Hematopoietic multipotent progenitor cell (in vitro differentiated cells): ENCODE measurements at places on chromosomes 3 and 15. TPM values are rescaled to one million over a fixed set of nuclear protein-coding genes. Genes with fewer than 3 reads are reported as not detected.

Gene CRBN
- 107 TPM for total RNA-seq

Gene GP5
- total RNA-seq: 0.27 TPM

Gene TM6SF1
- total RNA-seq: 2.4 TPM

Gene RETNLB
- not detected for total RNA-seq

Gene EOMES
- under 0.01 TPM for total RNA-seq

Gene SLC38A3
- total RNA-seq: under 0.01 TPM

Gene NME9
- 1.1 TPM for total RNA-seq

Gene ARF4
- total RNA-seq: 23.7 TPM

Gene GOLGA6A
- total RNA-seq: under 0.01 TPM

Gene CYP8B1
- total RNA-seq: not detected

Gene SETD5
- 52.8 TPM for total RNA-seq

DNA sequence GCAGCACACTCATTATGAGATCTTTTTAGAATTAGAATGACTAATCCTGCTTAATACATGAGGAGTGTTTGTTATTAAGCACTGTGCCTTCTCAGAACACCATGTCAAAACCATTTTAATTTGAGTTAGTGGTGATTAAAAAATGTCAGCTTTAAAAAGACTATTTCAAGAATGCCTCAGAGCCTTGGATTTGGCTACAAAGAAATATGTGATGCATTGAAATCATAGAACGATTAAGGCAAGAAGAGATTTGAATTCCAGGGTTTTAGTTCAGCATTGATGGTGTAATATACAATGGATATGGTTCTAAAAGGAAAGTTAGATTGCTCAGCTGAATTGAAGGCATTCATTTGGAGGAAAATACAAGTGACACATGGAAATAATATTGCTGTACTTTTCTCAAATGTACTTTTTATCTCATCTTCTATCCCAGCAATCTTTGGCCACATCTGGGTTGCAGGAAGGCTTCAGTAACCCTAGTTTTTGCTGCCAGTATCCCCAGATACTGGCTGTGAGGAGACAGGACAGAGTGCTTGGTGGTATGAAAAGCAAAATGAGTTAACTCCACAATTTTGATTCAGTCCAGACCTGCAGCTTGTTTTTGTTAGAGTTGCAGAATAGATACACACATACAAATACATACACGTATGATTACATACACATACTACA, 303.8 kb downstream of the CLSTN2 start:
- no peak for DNase-seq

- DNase-seq: no peak
Observed at GRCh38 chr3:162034368-162034767, 537.8 kb downstream of the OTOL1 start.

DNA sequence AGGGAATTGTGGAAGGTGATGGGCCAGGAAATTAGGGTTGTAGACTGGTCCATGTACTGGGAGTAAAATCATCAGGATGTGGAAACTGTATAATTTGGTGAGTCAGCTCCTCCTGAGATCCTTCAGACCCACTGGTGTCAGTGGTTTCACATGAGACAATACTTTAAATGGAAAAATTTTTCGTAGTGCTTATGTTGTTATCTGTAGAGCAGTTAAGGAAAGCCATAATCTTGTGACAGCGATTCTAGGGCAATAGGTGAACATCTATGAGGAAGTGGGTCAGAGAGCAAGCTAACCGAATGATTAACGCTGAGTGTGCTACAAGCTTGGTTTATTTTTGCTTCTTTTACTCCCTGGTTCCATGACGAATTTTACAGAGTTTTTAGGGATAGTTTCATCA, 200.6 kb downstream of the CADM2 start:
- DNase-seq: no peak

DNA sequence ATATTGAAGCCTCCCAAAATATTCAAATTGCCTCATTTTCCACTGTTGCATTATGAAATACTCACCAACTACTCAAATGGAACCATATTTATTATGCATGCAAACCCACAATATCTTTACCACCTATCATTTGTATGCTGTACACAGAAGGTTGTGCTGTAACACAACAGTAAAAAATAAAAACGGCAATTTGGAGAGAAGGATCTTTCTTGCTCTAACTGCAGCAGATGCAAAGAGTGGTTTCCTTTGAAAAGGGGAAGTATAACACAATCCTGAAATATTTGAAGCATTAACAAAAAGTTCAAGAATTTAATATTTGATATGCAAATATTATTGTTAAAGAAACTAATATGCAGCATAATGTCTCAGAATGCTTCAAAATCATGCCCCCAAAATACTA, 244.5 kb upstream of the SUCLG2 start:
- DNase-seq: no peak

DNA sequence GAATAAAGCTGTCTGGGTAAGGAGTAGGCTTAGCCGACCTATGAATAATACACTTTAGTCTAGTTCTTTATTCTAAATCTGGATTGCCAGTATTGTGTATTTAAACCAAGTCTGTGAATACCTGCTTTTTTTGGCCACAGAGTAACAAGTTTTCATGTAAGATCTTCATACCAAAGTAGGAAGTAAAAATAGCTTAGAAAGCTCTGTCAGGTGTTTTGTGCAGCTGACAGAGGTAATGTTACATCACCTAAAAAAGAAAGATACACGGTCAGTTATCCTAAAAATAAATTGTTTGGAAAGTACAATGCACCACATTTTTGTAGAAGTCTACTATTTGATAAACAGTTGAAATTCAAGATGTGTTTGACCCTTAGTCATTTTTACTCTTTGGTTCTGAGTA, 16.5 kb downstream of the CALML4 start:
- no peak for DNase-seq

DNA sequence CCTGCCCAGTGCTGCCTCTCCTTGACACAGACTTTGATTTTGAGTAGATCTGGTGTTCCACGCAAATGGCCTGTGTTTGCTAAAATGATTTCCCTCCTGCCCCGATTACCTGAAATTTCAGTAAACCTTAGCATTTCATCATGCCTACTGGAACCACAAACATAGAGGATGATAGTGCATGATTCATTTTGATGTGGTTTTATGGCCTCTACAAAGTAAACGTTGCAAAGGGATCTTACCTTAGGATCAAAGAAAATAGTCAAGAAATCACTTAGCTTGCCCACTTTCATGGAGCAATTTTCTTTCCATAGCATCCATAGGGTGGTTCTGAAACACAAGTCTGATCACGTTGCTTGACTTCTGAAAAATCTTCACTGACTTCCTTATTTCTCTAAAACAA, 524.6 kb upstream of the ATP11B start:
- DNase-seq: no peak

- DNase-seq: no peak
Observed at GRCh38 chr3:177652556-177653291, 455.4 kb upstream of the TBL1XR1 start.

GRCh38 chr15:33382491-33382890, 71.7 kb downstream of the RYR3 start:
- no peak for DNase-seq

- DNase-seq: no peak
Observed at GRCh38 chr3:74443102-74443501, 171.4 kb downstream of the CNTN3 start.

DNA sequence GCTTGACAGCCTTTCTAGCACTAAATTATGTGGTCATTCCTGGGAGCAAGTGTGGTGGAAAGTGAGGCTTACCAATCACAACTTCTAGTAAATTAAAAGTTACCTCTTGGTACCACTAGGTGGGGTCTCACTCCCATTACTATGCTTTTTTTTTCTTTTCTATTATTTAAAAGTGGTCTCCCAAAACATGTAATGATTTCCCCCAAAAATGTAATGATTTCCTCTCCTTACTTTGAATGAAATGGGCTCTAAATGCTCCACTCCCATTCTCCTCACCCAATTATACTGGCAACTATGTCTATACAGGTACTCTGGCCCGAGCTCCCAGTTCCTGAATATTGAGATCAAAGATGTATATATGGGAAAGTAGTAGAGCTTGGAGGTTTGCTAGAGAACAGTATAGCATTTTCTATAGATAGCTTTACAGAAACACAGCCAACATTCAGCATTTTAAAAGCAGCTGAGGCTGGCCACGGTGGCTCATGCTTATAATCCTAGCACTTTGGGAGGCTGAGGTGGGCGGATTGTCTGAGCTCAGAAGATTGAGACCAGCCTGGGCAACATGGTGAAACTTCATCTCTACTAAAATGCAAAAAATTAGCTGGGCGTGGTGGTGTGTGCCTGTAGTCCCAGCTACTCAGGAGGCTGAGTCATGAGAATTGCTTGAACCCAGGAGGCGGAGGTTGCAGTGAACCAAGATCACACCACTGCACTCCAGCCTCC, 70.9 kb downstream of the DCUN1D1 start:
- no peak for DNase-seq

DNA sequence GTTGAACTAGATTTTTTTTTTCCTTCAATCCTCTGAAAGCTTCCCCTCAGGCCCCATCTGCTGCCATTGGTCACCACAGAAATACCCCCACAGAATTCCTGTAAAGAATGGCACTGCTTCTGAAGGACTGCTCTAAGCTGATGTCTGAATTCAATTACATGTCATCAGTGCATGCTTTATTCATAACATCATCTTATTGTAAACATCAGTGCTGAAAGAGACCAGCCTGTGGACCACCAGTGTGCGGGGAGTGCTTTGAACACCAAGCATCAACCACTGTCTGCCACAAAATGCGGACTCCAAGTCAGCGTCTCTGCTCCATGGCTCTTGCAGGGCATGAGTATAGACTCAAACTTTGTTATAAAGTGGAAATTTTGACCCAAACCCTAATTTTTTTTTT, 11.6 kb downstream of the PHLDB2 start:
- DNase-seq: no peak

DNA sequence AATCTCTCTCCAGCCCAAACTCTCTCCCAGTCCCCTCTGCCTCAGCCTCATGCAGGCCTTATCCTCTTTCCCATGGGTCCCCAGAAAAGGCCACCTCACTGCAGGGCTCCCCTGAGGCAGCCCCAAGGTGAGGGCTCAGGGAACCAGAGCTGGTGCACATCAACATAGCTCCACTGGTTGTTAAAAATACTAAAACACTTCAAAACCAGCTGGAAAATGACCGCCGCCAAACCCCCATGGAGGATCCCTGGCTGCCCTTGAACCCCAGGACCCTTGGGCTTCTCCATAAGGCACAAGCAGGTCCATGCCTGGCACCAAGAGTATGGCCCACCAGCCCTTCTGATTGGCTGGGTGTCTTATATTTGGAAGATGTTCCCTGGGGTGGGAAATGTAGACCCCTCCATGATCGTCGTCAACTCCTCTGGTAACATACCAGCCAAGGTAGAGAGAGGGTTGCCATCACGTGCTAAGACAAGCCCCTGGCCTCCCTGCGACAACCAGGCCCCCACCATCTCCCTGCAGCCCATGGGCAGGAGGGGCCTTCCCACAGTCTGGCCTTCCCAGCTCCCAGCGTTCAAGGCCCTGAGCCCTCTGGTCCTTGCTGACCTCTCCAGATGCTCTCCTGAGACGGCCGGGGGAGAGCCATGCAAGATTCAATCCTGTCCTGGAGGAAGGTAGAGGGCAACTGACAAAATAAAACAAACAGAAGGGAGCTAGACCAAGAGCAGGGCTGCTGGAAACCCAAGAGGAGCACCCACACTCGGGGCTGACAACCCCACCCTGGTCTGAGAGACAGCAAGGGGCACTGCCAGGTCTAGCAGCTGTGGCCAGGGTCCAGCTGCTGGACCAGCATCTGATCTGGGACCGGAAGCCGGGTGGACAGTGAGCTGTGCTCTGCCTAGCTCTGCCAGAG, 132.1 kb upstream of the PRR20G start:
- DNase-seq: no peak

GRCh38 chr15:57640930-57641682, 49.4 kb downstream of the MYZAP start:
- peak; percentile 13 for DNase-seq

DNA sequence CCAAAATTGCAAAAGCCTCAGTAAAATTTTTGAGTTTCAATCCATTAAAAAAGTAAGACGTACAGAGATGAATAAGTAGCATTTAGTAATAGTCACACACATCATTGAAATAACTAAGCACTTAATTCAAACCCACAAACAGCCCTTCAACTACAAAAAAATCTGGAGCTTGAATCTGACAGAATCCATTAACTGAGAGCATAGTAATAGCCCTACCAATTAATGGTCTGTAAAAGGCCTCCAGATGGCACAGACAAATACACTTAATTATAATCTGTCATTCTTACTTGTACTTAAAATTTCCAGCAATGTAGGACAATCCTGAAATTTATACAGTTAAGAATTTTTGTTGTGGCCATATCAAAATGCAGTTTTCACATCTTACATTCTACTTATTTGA, 246.9 kb downstream of the VGLL3 start:
- no peak for DNase-seq

DNA sequence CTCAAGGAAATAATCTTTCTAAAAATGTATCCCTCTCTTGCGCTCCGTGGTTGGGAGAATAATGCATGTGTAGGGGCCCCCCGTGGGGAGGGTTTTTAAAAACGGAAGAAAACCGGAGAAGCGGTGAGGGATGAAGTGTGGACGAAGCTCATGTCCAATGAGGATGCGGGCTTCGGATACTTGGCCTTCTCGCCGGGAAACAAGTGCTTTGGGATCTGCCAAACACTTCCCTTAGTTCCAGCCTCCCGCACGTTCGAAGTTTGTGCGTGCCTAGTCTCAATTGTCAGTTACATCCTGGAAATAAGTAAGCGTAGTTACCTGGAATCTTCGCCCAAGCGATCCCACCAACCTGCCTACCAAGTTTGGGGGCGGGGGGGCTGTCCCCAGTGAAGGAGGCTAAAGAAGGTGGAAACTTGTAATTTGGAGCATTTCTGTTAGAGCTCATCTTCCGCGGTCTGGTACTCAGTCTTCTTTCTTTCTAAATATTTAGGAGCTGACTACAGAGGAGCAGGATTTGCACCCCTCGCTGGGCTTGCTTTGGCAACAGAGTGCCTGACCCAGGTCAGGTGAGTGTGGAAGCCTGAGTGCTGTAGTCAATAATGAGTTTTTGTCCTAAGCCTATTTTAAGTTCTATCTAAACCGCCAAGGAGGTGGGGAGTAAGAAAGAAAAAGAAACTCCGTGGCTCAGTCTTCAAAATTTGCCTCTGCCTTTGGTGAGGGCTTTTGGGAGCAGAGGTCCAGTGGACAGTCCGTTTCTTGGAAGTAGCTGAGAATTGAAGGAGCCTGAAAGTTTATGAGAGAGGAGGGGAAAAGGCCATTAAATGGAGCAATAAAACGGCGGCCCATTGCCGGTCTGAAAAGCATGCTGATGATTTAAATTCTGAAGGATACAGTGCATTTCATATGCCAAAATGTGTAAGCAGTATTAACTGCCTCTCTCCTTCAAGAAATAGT, 1.1 kb downstream of the ITPR1 start:
- no peak for DNase-seq
